ENCODE measurements at places on chromosomes 1 and 21.
A peak's percentile ranks its signal among the peaks of the same experiment; 100 is the strongest.

GRCh38 chr1:113072757-113073478, at the start of gene LRIG2:
Gene LRIG2 (plus strand): TSS chr1:113073198. CDS start chr1:113073407, 209 bp downstream.
- peak; percentile 96 for DNase-seq

GRCh38 chr1:182259229-182259872, 132.2 kb downstream of the GLUL start:
- peak; percentile 13 for DNase-seq

- DNase-seq = no peak
Observed at GRCh38 chr1:76933847-76934815, 66.9 kb downstream of the ST6GALNAC5 start.

DNA sequence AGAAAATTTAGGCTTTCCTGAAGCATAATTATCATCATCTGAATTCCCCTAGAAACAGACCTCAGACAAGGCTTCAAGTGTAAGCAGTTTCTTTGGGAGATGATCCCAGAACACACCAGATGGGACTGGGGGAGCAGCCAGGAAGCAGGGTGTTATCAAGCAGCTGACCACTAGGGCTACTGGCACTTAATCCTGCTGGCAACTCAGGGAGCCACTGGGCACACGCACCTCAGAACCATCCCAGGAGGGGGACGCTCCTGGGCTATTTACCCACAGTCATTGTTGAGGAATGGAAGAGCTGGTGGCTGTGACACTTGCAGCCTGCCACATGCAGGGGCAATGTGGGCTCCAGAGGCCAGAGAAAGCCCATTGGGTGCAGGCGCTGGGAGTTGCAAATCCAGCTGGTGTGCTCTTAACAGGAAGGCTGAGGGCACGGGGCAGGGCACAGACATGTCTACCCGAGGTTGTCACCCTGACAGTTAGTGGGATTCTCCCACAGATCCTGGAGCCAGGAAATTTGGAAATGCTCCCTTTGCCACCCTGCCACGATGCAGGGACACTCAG, 15.1 kb upstream of the IL22RA1 start:
- DNase-seq = no peak

DNA sequence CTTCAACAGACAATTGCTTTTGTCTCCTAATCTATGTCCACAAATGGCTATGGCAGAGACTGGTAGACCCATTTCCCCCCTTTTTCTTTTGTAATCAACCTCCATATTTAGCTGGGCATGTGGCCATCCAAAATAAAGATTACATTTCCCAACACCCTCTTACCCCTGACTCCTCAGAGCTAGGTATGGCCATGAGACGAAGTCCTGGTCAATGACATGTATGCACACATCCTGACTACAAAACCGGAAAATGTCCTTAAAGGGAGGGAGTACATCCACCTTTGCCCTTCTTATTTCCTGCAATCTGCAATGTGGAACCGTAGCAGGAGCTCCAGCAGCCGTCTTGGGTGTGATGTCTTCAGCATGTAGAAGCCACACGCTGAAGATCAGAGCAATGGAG, 36.2 kb upstream of the RCSD1 start:
- DNase-seq = no peak

GRCh38 chr1:87682565-87682964, 353.9 kb downstream of the LMO4 start:
- no peak for DNase-seq

GRCh38 chr1:16999863-17000262, 11.9 kb downstream of the ATP13A2 start:
- no peak for DNase-seq

DNA sequence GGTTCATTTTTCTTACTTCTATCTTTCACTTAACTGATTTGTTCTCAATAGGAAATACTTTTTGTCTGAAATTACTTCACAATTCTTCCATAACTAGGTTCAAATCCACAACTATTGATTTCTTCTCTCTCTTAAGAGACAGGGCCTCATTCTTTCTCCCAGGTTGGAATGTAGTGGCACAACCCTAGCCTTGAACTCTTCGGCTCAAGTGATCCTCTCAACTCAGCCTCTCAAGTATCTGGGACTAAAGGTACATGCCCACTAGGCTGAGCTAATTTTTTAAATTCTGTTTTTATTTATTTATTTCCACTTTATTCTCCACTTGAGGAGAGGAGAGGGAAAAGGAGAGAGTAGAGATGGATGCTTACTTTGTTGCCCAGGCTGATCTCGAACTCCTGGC, 370.4 kb upstream of the PLXNA2 start:
- no peak for DNase-seq

DNA sequence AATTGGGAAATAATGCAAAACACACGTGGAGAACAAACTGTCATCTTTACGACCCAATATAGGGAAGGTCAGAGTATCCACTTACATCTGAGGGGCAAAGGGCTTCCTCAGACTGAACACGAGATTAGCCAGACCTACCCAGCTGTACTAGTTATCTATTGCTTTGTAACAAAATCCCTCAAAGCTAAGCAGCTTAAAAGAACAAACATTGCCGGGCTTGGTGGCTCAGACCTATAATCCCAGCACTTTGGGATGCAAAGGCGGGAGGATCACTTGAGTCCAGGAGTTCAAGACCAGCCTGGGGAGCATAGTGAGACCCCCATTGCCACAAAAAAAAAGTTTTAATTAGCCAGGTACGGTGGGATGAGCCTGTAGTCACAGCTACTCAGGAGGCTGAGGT, 262.8 kb downstream of the LTN1 start:
- no peak for DNase-seq

DNA sequence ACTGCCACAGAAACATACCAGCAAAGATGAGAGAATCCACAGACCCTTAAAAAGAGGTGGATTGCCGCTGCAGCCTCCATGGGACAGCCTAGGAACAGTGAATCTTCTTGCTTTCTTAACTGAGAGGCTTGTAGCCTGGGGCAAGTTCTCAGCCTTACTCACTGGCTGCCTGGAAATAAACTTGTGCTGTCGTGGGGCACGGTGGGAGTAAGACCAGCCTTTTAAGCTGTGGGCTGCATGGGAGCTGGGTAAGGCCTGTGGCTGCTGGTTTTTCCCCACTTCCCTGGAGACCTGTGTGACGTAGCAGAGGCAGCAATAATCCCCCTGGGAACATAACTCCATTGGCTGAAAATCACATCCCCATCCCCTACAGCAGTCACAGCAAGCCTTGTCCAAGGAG, 30.8 kb downstream of the CD2 start:
- DNase-seq = no peak

DNA sequence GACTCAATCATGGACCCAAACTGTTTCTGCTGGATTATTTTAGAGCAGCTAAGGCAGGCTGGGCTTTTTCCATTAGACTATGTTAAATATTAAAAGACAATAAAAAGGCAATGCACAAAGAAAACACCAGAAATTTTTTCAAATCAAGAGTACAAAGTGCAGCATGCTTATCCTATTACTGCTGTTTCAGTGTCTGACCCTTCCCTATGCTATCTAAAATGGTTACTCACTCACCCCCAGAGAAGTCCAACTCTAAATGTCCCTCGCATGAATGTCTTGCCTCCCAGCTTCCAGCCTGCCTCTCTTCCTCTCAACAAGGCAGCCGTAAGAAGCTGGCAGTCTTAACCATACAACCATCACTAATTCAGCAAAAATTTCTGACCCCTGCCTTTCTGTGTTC, 108.7 kb upstream of the SYT6 start:
- DNase-seq = no peak

- no peak for DNase-seq
Observed at GRCh38 chr1:41665962-41666917, 181.8 kb upstream of the EDN2 start.

DNA sequence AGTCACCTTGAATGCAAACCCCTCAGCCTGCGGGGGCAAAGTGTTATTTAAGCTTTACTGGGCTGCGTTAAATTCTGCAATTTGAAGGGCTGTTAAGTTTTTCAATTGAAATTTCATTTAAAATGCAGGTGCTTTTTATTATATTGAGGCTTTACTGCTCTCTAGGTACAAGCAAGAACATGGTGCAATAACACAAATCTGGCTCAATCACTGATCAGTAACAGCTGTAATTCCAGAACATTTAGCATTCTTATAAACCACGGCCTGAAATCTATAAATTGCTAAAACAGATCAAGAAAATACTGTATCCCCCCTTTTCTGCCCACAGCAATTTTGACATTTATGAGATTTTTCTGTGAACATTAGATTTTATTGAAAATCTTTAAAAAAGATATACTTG, 322.8 kb downstream of the KCTD3 start:
- DNase-seq = no peak

GRCh38 chr1:15046487-15047165, 106.9 kb upstream of the TMEM51 start:
- DNase-seq = no peak

GRCh38 chr1:88800382-88801051, 90.8 kb downstream of the GTF2B start:
- no peak for DNase-seq

- no peak for DNase-seq
Observed at GRCh38 chr1:50251702-50252101, 143.0 kb downstream of the ELAVL4 start.

DNA sequence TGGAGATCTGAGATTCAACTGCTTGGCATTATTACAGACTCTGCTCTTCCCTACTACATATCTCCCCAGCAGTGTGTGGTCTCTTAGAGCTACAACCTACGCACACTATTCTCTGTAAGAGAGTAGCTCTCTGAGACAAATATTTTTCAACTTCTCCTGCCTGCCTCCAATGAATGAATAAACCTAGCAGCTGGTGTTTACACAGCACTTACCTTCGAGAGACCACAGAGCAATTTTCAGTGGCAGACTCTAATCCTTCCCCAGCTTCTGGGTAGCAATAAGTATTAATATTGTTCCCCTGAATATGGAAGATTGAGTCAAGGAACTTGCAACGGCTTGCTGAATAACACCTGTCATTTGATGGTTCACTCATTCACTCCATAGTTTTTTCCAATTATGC, 350.9 kb upstream of the SPAG17 start:
- DNase-seq = no peak

GRCh38 chr1:223653015-223653414, 12.5 kb downstream of the CAPN8 start:
- DNase-seq = no peak

DNA sequence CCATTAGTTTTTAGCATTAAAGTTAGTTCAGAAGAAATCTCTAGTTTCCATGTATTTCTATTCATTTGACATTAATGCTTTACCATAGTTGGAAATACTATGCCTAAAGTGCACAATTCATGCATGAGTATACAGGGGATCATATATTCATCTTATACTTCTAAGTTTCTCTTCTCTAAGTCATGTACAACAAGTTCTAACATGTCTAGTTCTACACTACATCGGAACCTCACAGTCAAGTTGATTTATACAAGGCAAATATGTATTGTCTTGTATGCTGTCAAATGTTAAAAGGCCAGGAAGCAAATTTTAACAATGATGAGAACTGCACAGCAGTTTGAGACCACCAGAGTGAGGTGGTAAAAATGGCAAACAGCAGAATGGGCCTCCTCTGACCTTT, 22.9 kb upstream of the MOB3C start:
- DNase-seq = no peak

- peak; percentile 70 for DNase-seq
Observed at GRCh38 chr1:44819608-44820327, 11.4 kb downstream of the BTBD19 start.

DNA sequence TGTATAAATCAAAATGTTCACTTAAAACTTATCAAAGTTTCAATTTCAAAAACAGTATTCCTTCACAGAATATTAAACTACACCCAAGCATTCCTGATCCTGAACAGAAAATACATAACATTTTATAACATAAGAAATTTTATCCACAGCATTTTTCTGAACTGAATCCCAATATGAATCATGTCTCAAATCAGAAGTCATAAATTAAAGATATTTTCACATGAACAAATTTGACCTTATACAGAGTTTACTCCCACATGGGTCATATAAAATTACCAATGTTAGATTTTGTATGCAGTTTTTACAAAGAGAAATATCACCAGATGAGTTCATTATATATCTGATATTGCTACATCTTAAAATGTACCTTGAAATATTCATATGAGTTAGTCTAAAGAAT, 48.6 kb upstream of the ASPM start:
- no peak for DNase-seq

GRCh38 chr21:34009193-34009592, 64.2 kb upstream of the MRPS6 start:
- no peak for DNase-seq

GRCh38 chr1:30618335-30618747, 105.0 kb downstream of the MATN1 start:
- DNase-seq = no peak

- peak; percentile 25 for DNase-seq
Observed at GRCh38 chr1:183655562-183656075, 2.5 kb upstream of the APOBEC4 start.

DNA sequence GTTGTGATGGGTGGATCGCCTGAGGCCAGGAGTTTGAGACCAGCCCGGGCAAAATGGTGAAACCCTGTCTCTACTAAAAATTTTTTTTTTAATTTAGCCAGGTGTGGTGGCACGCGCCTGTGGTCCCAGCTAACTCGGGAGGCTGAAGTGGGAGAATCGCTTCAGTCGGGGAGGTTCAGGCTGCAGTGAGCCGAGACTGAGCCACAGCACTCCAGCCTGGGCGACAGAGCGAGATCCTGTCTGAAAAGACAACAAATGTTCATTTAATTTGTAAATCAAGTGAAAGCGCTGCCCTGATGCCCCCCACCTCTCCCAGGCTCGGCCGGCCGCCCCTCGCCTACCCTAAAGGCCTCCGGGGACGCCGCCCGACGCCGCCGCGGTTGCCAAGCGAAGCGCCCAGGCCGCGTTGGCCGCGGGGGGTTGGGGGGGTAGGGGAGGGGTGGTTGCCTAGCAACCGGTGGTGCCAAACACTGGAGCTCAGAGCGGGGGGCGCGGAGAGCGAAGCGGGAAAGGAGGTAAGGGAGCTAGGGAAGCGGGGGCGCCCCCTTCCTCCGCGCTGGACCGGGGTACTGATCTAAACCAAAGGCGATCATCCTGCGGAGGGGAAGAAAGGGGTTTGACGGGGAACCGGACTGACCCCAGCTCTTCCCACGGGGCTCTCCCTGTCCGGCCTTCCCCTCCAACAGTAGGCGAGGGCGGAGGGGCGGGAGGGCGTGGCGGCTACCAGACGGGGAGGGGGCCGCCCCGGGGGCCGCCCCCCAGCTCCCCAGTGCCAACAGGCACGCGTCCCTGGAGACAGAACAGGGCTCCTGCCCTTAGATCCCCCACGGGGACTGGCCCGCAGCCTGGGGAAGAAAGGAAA, at the start of gene TEKT2:
Gene TEKT2, plus strand, starts transcription at position 460 of the 862 bp plus-strand sequence. CDS start 828 bp downstream, outside the sequence.
- DNase-seq = no peak

- DNase-seq = no peak
Observed at GRCh38 chr1:1757422-1758058, 20.7 kb downstream of the NADK start.

Measured in effector memory CD4-positive, alpha-beta T cell (primary cell).